ENCODE measurements at places on chromosomes 12 and 14. TPM values are rescaled to one million over a fixed set of nuclear protein-coding genes. Genes with fewer than 3 reads are reported as not detected.

- no peak for DNase-seq
Measured at GRCh38 chr14:102545461-102546265, 36.1 kb upstream of the ANKRD9 start.

DNA sequence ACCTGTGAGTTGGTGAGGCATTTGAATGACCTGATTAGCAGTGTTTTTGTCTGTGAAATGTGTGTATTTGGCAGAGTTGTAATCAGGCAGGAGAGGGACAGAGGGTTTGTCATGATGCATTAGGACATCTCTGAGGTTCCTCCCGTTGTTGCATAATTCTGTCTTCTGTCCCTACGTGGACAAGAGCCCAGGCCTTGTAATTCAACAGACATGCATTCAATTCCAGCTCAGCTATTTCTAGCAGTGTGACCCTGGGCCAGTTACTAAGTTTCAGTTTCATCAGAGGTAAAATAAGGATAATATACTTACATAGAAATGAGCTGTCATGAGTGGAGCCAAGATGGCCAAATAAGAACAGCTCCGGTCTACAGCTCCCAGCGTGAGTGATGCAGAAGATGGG lies 208.6 kb downstream of the SLC38A4 start:
- no peak for DNase-seq

GRCh38 chr12:115666168-115666567 lies 611.3 kb downstream of the MED13L start:
- DNase-seq = no peak

DNA sequence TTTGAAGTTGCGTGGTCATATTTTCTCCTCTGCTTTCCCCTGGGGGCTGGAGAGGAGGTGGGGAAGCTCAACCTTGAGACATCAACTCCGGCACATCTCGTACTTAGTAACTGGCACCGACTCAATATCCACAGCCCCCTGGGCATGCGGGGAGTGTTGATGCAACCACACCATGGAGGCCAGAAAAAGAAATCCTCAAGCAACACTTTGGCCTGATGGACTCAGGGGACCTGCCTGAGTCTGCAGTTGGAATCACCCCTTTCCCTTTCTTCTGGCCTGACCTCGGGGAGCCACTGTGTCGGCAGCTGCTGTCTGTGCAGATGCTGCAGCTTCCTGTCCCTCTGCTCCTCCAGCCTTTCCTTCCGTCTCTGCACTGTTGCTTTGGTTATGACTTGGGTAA lies 11.4 kb upstream of the AACS start:
- DNase-seq = no peak

DNA sequence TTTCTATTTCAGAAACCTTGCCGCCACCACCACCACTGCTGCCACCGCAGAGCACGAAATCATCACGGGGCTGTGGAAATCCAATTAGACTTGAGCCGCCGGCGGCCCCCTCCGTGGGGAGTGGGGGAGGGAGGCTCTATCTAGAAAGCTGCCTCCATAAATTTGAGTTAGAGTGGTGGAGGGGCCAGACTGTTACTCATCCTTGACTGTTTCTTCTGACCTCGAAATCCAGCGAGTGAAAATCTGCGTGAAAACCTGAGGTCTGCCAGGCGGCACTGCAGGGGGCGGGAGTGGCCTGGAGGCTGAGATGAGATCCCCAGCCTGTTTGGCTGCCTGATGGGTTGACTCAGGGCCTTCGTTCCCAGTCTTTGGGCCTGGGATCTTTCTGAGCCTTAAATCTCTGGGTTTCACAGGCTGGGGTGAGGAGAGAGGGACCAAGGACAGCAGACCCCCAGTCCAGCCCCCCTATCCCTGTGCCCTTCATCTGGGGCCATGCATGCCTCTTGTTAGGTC lies 29.9 kb downstream of the TSPAN9 start:
- DNase-seq = no peak

GRCh38 chr14:57583396-57583795 lies 89.7 kb upstream of the CCDC198 start:
- no peak for DNase-seq

DNA sequence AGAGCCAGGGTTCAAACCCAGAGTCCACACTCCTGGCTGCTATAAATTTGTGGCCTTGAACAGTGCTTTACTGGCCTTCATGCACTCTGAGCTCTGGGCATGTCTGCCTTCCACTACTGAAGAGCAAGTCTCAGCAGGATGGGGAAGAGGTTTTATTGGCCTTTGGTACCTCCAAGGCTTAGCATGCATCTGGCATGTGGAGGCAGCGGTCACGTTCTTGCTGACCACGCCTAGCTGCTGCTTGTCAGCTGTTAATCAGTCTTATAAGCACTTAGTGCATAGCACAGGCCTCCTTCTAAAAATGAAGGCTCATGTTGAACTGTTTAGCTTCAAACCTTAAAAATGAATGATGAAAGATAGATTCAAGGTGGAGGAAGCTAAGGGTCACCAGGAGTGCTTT lies 177.5 kb downstream of the PELI2 start:
- no peak for DNase-seq

DNA sequence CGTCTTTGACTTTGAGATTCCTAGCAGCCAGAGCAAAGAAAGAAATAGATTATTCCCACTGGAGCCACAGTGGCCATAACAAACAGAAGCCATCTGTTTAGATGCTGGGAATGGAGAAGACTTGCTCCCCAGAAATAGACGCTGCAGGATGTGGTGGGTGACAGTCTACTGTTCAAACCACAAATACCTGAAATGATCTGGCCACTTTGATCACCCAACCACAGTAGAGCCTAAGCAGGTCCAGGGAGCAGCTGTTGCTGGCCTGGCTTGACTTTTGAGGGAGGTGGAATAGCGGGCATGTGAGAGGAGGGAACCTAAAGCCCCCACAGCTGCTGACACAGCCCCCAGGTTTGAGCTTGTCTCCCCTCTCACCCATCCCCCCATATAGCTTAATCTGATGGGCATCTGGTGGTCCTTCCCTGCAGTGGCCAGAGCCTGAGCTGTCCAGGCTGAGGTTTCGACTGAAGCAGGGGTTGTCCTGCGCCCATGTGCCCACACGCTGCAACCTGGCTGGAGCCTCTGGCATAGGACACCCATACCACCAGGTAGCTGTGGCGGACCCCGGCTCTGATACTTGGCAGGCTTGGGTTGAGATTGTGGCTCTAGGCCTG lies 38.7 kb downstream of the SH2B3 start:
- DNase-seq = no peak

DNA sequence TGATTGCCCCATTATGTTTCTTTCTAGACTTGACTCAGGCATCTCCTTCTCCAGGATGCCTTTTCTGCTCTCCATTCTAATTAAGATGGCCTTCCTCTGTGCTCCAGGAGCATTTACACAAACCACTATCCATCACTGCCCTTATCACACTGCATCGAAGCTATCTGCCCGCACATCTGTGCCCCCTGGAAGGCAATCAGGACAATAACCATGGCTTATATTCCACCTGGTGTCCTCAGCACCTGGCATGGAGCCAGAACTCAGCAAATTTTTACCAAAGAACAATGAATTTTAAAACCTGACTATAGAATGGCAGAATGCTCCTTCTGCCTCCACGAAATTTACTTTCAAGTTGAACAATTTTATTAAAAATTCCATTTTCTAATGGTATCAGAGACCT lies 465.8 kb downstream of the APAF1 start:
- no peak for DNase-seq

GRCh38 chr12:42284876-42285275 lies 41.0 kb downstream of the ZCRB1 start:
- DNase-seq = no peak

GRCh38 chr12:124732275-124733075 lies 131.2 kb downstream of the SCARB1 start:
- DNase-seq = no peak

GRCh38 chr14:104296388-104297312 lies 158.3 kb downstream of the KIF26A start:
- no peak for DNase-seq

DNA sequence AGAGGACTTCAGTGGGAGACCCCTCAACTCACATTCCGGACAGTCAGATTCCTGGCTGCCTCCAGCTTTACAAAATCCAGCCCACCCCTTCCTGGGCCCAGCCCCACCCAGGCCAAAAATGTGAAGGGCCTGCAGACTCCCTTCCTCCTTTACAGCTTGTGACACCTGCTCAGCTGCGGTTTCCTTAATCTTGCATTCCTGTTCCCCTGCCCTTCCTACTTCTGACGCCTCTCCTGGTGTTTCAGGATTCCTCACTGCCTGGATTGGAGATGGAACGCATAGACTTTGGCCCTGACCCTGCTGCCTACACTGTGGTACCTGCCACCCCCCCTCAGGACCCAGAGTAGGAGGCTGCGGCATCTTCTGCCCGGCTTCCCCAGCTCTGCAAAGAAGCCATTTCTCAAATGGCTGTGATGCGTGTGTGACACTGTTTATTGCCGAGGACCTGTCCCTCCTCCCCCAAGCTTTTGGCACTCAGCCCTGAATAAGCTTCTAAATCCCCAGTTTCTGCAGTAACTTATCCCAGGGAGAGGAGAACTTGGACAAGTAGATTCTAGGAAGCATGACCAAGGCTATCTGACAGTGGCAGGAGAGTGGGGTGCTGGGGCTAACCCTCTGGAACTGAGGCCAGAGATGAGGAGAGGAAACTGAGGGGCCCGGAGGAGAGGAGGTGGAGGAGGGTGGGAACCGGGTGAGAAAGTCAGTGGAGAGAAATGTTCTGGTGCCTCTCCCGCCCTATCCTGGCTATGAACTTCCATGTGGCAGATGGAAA lies 24.9 kb upstream of the BCDIN3D start:
- DNase-seq = no peak

DNA sequence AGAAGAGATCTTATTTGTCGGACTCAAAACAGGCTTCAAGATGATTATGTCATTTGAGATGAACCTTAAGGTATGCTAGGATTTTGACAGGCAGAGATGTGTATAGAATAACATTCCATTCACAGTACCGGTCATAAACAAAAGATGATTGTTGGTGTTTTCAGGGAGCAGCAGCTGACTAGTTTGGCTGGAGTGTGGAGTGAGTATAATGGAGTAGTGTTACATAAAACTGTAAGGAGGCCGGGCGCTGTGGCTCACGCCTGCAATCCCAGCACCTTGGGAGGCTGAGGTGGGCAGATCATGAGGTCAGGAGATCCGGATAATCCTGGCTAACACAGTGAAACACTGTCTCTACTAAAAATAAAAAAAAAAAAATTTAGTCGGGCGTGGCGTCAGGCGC lies 23.9 kb downstream of the SERPINA10 start:
- no peak for DNase-seq

DNA sequence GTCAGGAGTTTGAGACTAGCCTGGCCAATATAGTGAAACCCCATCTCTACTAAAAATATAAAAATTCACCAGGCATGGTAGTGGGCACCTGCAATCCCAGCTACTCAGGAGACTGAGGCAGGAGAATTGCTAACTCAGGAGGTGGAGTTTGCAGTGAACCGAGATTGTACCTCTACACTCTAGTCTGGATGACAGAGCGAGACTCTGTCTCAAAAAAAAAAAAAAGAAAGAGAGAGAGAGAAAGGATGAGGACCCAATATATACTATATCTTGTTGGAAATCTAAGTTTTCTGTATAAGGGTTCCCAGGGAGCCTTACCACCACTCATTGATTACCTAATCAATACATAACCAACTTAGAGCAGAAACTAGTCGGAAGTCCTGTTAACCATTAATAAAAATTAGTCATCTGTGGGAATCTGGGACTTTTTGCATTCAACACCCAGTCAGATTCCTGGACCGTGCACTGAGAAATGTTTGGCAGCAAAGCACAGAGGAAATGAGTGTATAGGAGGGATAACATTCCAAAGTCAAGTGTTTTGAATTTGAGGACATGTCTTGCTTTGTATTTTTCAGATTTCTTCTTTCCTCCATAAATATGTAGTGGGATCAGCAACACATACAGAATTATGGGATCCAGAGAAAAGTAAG lies 44.8 kb upstream of the NR2C1 start:
- no peak for DNase-seq

- DNase-seq = no peak
Measured at GRCh38 chr12:46208370-46208769, 60.5 kb downstream of the SLC38A1 start.

- peak; percentile 72 for DNase-seq
Measured at GRCh38 chr12:72330301-72330700, 58.1 kb downstream of the TRHDE start.

DNA sequence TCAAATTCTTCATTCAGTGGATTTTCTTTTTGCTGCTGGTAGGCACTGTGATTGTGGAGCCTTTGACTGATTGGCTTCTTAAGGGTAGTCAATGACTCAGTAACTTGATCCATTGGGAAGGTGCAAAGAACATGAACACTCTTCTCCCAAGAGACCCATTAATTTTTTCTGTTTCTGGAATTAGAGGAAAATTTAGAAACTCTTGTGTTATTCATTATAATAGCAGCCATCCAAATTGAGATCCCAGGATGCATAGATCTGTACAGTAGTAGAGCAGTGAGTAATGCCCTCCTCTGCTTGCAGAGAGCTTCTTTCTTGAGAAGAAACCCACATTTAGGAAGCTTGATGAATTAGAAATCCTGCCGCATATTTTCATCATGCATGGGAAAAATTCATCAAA lies 63.9 kb downstream of the MYRFL start:
- DNase-seq = no peak

GRCh38 chr12:1846421-1847405 lies 26.3 kb downstream of the LRTM2 start:
- no peak for DNase-seq

- DNase-seq = no peak
Measured at GRCh38 chr14:104119488-104120251, 18.7 kb upstream of the KIF26A start.

DNA sequence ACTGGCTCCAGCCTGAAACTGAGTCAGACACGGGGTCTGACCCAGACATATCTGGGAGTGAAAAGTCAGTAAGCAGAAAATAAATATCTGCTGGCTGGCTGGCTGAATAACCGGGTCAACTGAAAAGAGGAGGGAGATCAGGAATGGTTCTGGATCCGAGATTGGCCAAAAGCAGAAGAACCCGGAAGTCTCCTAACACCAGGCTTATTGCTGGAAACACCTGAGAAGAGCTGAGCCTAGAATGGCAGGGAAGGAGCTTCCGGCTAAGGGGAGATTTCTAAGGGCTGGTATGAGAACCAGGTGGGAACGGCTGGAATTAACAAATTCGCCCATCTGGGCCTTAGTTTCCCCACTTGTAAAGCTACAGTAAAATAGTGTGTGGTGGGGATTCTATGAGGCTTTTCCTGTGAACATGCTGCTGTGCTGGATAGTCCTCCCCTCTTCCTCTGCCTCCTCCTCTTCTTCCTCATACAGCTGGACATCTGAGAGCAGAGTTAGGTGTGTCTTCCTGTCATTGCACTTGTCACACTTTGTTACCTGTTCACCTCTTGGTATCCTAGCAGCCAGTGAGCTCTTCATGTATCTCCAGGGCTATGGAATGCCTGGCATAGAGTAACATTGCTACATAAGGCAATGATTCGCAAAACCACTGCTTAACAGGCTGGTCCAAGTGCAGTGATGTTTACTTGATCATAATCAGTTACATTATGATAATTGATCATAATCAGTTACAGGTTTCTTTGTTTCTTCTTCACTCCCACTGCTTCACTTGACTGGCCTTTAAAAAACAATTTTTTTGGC lies 2.0 kb upstream of the SHMT2 start:
- DNase-seq = no peak

GRCh38 chr12:62716866-62717525 lies 218.0 kb downstream of the PPM1H start:
- no peak for DNase-seq

Gene LTBR
- 59.7 TPM for polyA plus RNA-seq

Gene TMEM30B
- 11.9 TPM for polyA plus RNA-seq

Gene CLEC9A
- 0.21 TPM for polyA plus RNA-seq

Gene ULK1
- polyA plus RNA-seq = 18.4 TPM

Gene CCDC175
- polyA plus RNA-seq = 1.3 TPM

Gene RNASE1
- 180 TPM for polyA plus RNA-seq

Measured in right renal cortex interstitium (tissue), 3 donors.